ENCODE measurements at places on chromosomes 13 and 19. TPM values are rescaled to one million over a fixed set of nuclear protein-coding genes. Genes with fewer than 3 reads are reported as not detected.

The DKKL1 gene
- total RNA-seq, result 0.32 TPM

DNA sequence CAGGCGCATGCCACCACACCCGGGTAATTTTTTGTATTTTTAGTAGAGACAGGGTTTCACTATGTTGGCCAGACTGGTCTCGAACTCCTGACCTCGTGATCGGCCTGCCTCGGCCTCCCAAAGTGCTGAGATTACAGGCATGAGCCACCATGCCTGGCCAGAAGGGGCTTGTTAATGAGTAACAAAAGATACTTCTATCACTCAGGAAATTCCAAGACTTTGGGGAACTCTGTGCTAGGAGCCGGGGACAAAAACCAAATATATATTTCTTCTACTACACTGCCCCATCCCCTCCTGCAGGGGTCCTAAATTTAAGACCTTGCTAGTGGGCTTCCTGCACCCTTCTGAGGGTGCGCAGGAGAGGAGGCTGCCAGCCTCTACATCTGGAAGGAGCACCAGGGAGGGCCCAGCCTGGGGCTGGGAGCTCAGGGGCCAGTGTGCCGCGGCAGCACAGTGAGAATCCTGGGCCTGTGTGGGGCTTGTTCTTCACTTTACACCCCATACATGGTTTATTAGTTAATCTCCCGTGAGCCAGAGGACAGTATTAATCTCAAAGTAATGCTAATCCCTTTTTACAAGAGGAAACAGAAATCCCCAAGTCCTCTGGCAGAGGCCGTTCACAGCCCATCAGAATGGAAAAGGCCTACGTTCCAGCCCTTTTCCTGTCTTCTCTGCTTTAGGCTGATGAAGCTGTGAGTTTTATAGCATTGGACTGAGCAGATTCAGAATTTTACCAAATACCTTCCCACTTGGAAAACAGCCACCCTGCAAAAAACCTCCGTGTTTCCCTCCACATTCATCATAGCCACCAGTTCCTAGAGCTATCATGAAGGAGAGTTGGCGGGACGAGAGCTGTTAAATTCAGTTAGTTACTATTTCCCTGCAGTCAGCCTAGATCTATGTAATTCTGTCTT, 44.4 kb upstream of the NPAS1 start:
- DNase-seq, result peak; percentile 88

DNA sequence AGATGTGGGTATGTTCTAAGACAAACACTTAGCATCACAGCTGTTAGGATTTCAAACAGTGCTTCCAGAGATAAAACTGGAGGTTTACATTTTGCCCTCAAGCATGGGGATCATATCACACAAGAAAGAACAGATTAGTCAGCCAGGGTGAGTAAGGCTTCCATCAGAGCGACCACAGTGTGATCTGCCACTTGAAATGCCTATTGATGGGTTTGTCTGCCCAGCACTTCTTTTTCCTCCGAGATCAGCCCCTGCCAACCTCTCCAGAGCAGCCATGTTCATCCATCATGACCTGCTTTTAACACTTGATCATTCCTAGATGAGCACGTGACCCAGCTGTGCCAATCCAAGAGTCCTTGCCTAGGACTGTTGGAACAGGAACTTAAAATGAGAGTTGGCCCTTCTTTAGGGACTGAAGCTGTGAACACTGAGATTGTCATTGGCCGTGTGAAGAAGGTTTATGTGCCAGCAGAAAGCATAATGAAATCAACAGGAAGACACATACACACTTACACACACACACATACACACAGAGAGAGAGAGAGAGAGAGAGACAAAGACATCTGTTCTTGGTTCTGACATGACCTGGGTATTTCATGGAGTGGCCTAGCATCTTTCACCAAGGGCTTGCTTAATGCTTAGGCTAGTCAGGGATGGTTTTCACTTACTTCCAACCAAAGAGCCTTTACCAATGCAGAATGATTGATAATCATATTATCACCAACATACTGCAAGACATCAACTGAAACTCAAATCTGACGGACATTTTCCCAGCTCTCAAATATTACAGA, 5.2 kb upstream of the CEBPG start:
- peak; percentile 6 for DNase-seq

GRCh38 chr19:798415-799075, 1.3 kb downstream of the PTBP1 start:
- DNase-seq, result no peak

The C19orf47 gene
- 11.2 TPM for total RNA-seq
